ENCODE measurements at places on chromosomes 1 and 21.

GRCh38 chr1:246329900-246330299 is 177.2 kb downstream of the SMYD3 start:
- H3K36me3 ChIP-seq, result peaks cover 37% of the 10 kb centered on the region
- H3K27me3 ChIP-seq, result no peaks in the 10 kb centered on the region
- H3K27ac ChIP-seq, result peak overlapping the region; percentile 24
- DNase-seq, result peak; percentile 64
- peaks cover 60% of the 10 kb centered on the region for H3K4me1 ChIP-seq

GRCh38 chr1:243850202-243850451 is at the start of gene AKT3:
Gene AKT3 (minus strand): TSS chr1:243850243. CDS start chr1:243843170, 7,073 bp downstream.
- H3K4me3 ChIP-seq, result peak within 1 kb of the TSS; percentile 99
- H3K27me3 ChIP-seq, result peaks cover 17% of the 10 kb centered on the region
- peaks cover 3% of the 10 kb centered on the region for H3K36me3 ChIP-seq
- peaks cover 33% of the 10 kb centered on the region for H3K4me1 ChIP-seq
- DNase-seq, result peak; percentile 89

DNA sequence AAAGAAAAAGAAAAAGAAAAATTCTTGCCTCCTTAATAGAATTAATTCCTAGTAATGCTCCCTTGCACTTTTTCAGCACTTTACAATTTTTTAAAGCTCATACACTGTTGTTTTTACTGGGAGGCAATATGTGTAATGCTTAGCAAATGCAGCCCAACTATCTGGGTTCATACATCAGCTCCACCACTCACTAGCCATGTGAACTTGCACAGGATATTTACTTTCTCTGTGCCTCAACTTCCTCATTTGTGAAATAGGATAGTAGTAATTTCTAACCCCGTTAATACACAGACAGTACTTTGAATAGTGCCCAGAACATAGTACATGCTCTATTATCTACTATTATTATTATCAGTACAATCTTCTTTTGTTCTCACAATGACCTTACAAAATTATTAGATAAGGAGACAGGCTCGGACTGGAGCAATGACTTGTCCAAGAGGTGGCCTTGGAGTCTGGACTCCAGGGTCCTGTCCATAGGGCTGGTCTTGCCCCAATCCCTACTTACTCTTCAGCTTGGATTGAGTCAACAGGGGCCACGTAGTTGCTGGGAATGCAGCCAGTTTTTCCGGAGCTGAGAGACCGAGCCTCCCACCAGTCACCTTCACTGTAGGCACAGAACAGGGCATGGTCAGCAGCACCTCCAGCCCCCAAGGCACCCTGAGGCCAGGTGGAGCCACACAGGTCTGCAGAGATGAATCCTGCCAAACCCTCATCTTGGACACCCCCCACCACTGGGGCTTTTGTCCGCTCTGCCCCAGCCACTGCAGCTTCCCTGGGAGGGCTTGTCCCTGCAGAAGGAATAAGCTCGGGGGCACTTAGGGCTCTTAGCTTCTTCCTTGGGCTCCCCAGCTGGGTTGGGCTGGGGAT is 13.7 kb downstream of the FGR start:
- H3K27me3 ChIP-seq, result no peaks in the 10 kb centered on the region
- no peak overlapping the region for H3K4me3 ChIP-seq
- H3K4me1 ChIP-seq, result peaks cover 38% of the 10 kb centered on the region
- no peaks in the 10 kb centered on the region for H3K36me3 ChIP-seq
- DNase-seq, result no peak

DNA sequence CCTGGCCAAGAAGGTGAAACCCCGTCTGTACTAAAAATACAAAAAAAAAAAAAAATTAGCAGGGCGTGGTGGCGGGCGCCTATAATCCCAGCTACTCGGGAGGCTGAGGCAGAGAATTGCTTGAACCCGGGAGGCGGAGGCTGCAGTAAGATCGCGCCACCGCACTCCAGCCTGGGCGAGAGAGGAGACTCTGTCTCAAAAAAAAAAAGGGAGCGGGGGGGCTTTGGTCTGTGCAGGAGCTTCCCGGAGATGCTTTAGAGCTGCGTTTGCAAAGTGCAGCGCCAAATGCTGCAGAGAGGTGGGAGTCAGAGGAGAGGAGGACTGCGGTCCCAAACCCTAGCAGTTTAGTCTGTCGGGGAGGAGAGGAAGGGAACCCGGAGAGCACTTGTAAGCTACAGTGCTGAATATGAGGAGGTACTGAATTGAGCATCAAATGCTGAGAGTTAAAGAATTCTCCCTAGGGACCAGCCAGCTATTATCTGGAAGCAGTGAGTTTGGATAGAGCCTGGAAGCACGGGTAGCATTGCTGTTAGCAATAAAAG is 569 bp downstream of the FALEC start:
- peaks cover 20% of the 10 kb centered on the region for H3K4me1 ChIP-seq
- H3K27ac ChIP-seq, result peak overlapping the region; percentile 12
- no peak for DNase-seq
- no peaks in the 10 kb centered on the region for H3K27me3 ChIP-seq

- no peaks in the 10 kb centered on the region for H3K4me1 ChIP-seq
- no peak for DNase-seq
Measured at GRCh38 chr21:45032332-45032731, 42.0 kb upstream of the ADARB1 start.

GRCh38 chr1:159196543-159196942 is 8.1 kb upstream of the ACKR1 start:
- H3K4me1 ChIP-seq, result peaks cover 4% of the 10 kb centered on the region
- no peak overlapping the region for H3K27ac ChIP-seq
- no peaks in the 10 kb centered on the region for H3K36me3 ChIP-seq
- peaks cover 64% of the 10 kb centered on the region for H3K27me3 ChIP-seq

GRCh38 chr1:31672986-31673385 is 28.3 kb upstream of the PEF1 start:
- peaks cover 20% of the 10 kb centered on the region for H3K27me3 ChIP-seq
- peaks cover 10% of the 10 kb centered on the region for H3K4me1 ChIP-seq

DNA sequence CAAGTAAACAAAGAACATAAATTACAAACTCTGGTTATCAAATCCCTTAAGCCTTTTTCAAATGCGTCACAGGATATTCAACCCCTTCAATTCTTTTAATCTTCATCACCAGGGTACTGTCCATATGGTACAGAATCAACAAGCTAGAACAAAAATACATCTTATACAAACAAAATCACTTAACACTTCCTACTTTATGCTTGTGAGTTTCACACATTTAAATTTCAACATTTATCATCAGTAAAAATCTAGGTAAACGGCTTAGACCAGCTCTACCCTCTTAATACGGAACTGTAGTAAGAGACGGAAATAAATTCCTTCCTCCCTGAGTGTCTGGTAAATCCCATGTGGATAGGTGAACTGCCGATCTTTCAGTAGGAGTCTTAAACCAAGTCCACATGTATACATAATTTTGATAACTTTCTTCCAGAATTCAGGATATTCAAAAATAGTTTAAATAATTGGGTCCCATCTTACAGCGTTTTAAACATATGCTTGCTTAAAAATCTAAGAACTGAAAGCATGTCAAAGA is 1.0 kb downstream of the CCDC181 start:
- H3K27me3 ChIP-seq, result peaks cover 75% of the 10 kb centered on the region
- no peaks in the 10 kb centered on the region for H3K36me3 ChIP-seq
- H3K4me3 ChIP-seq, result no peak overlapping the region

DNA sequence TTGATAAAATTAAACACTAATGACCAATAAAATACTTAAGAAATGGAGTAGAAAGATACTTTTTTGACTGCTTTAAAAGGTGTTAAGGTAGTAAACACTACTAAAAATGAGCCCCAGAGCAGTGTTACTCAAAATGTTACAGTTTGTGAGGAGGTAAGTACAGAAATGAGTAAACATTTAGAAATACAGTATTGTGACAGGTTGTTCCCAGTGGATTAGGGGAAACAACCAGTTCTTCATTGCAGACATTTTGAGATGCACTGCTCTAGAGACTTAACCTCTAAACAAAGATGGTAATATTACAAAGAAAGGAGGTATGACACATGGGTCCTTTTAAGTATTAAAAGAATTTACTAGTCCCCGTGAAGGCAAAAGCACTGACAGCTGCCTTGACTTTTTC is 12.7 kb downstream of the DHX9 start:
- H3K27ac ChIP-seq, result peak overlapping the region; percentile 57
- DNase-seq, result no peak
- H3K27me3 ChIP-seq, result no peaks in the 10 kb centered on the region
- H3K4me1 ChIP-seq, result peaks cover 48% of the 10 kb centered on the region

DNA sequence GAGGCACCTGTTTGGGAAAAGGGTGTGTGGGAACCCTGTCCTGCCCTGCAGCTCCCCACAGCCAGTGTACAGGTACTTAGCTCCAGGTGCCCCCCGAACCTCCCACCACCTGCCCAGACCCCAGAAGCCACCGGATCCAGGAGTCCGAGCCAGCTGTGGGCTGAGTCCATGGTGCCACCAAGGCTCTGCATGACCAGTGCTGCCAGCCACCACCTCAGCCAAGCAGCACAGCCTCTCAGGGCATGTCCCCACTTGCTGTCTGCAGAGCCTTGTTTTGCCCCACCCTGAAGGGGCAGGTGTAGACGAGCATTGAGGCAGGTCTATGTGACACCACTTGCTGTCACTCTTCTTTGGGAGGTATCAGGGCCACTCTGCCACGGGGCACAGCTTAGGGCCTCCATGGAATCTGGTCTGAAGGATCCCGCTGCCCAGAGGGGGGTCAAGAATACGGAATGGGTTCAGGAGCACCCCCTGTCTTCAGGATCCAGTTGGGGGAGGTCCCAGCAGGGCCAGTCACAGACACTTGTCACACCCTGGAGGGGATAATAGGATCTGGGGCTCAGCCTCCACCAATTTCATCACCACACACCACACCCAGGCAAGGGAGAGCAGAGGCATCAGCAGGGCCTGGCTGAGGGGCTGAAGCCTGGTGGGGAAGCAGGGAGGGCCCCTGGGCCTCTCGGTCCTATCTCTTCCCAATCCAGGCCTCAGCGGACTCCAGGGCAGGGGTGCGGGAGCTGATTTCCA is 27.7 kb downstream of the ARHGEF19 start:
- no peak overlapping the region for H3K4me3 ChIP-seq
- peaks cover 8% of the 10 kb centered on the region for H3K27me3 ChIP-seq
- DNase-seq, result no peak

DNA sequence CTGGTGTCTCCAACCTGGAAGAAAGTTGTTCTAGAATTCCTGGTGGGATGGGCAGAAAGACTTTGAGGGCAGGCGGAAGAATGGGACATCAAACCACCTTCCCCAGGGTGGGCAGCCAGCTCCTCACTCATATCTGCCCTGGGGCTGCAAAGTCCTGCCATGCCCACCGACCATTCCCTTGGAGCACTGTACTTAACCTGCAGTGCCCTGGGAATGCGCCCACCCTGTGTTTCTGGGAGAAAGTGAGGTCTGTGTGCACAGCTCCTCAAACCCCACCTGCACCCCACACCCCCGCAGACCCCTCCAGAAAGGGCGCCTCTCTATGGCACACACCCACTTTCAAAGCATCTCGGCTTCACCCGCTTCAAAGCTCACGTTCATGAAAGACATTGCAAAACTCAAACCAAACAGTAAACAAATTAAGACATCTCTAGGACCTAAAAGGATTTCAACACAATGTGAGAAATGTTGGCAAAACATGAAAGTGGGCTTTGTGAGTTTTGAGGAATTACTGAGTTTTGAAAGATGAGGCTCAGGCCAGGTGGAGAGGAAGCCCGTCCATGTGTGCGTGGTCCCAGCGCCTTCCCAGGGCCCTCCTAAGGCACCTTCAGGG is 25.1 kb downstream of the KRTAP10-1 start:
- no peak overlapping the region for H3K27ac ChIP-seq
- no peaks in the 10 kb centered on the region for H3K36me3 ChIP-seq
- no peak for DNase-seq
- no peaks in the 10 kb centered on the region for H3K4me1 ChIP-seq
- no peak overlapping the region for H3K4me3 ChIP-seq
- no peaks in the 10 kb centered on the region for H3K27me3 ChIP-seq

DNA sequence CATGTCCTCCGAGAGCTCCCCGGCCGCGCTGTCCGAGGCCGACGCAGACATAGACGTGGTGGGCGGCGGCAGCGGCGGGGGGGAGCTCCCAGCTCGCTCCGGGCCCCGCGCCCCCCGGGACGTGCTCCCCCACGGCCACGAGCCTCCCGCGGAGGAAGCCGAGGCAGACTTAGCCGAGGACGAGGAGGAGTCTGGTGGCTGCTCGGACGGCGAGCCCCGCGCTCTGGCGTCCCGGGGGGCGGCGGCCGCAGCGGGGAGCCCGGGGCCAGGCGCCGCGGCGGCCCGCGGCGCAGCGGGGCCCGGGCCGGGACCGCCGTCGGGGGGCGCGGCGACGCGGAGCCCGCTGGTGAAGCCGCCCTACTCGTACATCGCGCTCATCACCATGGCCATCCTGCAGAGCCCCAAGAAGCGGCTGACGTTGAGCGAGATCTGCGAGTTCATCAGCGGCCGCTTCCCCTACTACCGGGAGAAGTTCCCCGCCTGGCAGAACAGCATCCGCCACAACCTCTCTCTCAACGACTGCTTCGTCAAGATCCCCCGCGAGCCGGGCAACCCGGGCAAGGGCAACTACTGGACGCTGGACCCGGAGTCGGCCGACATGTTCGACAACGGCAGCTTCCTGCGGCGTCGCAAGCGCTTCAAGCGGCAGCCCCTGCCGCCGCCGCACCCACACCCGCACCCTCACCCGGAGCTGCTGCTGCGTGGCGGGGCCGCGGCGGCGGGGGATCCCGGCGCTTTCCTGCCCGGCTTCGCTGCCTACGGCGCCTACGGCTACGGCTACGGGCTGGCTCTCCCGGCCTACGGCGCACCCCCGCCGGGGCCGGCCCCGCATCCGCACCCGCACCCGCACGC is 547 bp downstream of the FOXD2 start:
- peaks cover 19% of the 10 kb centered on the region for H3K27me3 ChIP-seq
- peaks cover 2% of the 10 kb centered on the region for H3K36me3 ChIP-seq
- peak overlapping the region; percentile 78 for H3K4me3 ChIP-seq

DNA sequence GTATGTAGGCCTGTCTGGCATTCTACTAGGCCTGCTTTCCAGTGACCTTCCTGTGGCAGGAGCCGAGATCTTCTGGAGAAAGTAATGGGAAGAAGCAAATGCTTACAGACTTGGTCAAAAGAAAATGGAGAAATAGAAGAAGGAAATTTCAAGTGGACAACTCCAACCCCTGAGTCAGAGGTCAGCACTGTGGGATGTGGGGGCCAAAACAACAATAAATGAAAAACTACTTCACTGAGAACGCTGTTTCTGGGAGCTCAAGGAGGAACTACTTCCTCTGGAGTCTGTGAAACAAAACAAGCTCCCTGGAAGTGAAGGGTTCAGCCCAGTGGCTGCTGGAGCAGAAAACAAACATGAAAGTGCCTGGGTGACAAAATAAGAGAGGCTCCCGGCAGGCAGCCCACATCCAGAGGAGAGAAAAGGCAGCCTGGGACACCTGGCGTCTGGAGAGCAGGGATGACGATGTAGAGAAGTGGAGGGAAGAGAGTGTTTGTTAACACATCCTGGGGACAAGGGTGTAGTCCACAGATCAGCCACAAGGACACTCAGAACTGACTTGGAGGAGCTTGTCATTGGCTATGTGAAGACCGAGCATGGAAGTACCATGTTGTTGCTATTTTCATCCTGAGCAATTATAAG is 355.2 kb downstream of the SMYD3 start:
- no peak overlapping the region for H3K4me3 ChIP-seq
- no peaks in the 10 kb centered on the region for H3K36me3 ChIP-seq
- no peaks in the 10 kb centered on the region for H3K4me1 ChIP-seq
- H3K27me3 ChIP-seq, result no peaks in the 10 kb centered on the region
- no peak overlapping the region for H3K27ac ChIP-seq
- no peak for DNase-seq
